ENCODE measurements at places on chromosomes 6 and 20. TPM values are rescaled to one million over a fixed set of nuclear protein-coding genes. Genes with fewer than 3 reads are reported as not detected.

Gene MBOAT1
- 1.1 TPM for total RNA-seq

DNA sequence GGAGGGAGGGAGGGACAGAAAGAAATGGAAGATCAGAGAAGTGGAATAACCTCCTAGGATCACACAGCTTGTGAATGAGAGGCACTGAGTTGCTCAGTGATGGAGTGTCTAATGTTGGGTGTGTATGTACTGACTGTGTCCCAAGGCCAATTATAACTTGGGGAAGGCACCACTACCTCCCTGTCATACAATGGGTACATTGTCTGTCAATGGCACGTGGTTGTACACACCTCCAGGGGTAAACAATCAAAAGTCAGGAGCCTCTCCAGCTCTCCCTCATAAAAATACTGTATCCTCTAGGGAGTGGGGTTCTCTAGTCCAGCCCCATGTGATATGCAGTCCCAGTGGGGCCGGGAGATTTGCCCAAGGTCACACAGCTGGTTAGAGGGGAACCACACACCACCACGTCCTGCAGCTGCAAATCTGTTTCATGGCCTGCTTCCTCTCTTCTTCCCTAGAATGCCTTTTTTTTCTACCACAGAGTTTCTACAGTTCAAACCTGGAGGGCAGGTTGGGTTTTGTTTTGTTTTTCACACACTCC lies 112.5 kb downstream of the SNX5 start:
- DNase-seq, result no peak

- no peak for DNase-seq
Measured at GRCh38 chr6:35969646-35970045, 48.7 kb upstream of the SRPK1 start.

GRCh38 chr20:34242879-34243278 lies 1.7 kb downstream of the ASIP start:
- no peak for DNase-seq

DNA sequence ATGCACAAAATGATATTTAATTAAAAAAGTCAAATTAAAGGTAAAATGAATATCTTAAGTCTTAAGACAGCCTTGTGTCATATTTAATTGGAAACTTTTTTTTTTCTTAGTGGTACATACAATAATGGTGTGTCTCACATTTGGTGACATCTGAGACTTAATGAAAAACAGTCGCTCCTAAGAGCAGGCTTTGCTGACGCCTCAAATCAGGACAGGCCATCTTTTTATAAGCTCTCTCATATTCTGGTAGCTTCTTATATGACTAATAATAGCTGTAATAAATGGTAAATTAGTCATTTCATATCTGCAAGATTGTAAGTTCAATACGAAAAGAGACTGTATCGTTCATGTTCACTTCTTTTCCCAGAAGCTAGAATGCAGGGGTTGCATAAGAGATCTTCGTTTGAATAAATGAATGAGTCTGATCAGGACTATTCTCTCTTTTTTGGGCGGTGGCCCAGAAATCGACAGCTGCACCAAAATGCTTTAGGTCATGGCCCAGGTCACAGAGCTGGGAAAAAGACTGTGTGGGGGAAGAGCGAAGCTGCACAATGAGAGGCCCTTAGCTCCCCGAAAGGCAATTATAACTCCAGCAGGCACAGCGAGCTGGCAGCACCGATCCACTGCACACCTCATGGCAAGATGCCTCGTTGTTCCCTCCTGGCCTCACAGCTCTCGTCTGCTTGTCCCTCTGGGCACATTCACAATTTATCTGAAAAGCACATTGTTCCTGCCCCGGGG lies 69.4 kb downstream of the NRN1 start:
- no peak for DNase-seq

All from neural progenitor cell (in vitro differentiated cells).